ENCODE measurements at places on chromosomes 3 and 15.

DNA sequence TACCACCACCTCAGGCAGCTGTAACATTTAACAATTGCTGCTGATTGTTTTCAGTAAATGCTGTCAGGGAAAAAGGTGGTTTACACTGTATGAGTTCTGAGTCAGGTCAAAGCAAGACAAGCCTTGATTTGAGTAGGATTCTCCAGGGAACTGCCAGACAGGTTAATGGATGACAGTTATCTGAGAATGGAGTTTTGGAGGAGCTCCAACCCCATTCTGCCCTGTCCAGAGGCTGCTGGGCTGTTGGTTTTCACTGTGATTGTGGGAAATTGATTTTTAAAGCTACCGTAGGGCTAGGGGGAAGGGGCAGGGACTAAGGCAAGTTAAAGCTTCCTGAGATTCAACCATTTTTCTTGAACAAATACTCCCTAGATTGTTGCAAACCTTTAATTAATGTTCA lies 39.9 kb downstream of the TICRR start:
- DNase-seq = no peak

DNA sequence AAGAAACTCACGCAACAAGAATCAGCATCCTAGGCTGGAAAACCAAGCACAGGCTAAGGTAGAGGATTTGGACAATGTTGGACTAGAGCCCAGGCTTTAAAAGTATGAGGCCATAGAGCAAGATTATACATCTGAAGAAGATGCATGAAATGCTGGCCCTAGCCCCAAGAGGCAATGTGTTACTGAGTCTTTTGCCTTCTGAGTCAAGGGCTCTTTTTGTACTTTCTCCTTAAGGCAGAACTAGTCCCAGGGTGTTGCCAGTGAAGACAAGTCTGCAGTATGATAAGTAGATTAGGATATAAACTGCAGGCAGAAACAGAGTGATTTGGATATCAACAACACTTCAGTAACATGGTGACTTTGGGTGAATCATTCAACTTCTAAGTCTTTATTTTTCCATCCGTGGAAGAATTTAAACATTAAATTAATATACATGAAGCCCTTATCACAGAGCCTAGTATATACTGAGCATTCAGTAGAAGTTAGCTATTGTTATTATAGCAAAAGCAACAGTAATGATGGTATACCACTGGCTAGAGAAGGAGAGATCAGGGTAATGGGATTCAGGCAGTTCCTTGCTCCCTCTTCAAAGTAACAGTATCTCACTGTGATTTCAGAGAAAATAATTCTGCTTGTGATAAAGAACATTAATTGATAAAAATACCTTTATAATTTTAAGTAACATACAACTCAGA lies 99.9 kb upstream of the MLF1 start:
- DNase-seq = no peak

DNA sequence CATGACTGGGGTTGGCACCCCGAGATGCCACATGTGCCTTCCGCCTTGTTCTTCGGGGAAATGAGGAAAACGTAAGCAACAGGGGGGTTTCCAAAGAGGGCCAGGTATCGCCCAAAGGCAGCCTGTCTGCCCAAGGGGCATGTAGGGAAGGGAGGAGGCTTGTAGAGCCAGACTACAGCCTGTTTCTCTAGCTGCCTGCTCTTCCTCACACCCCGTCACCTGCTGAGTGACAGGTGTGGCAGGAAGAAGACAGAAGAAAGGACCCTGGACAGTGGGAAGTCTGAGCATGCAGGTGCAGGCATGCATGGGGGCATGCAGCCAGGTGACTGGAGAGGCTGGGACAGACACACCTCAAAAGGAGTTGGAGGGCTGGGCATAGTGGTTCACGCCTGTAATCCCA lies 9.8 kb downstream of the PLA2G4E start:
- no peak for DNase-seq

DNA sequence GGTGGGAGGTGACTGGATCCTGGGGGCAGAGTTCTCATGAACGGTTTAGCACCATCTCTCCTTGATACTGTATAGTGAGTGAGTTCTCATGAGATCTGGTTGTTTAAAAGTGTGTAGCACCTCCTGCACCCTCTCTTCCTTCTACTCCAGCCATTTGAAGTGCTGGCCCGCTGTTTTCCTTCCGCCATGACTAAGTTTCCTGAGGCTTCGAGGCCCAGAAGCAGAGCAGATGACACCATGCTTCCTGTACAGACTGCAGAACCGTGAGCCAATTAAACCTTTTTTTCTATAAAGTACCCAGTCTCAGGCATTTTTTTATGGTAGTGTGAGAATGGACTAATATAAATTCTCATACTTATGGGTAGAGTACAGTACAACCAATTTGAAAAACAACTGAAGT lies 123.6 kb upstream of the BHLHE40 start:
- no peak for DNase-seq

DNA sequence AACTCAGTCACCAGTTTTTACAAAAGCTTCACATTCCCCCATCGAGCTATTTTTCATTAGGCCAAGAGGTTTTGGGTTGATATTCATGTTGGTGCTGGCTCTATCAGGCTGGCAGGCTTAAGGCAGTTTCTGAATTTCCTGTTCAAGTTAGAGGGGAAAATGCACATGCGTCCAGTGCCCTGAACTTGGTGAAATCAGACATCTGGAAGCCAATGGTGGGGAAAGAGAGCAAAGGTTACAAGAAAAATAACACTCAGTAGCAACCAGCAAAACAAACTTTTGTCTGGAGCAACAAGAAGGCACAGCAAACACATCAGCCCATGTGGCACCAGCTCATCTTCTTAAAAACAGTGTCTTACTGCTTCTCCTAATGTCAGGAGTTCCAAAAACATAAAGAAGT lies 155.6 kb upstream of the TSC22D2 start:
- no peak for DNase-seq

DNA sequence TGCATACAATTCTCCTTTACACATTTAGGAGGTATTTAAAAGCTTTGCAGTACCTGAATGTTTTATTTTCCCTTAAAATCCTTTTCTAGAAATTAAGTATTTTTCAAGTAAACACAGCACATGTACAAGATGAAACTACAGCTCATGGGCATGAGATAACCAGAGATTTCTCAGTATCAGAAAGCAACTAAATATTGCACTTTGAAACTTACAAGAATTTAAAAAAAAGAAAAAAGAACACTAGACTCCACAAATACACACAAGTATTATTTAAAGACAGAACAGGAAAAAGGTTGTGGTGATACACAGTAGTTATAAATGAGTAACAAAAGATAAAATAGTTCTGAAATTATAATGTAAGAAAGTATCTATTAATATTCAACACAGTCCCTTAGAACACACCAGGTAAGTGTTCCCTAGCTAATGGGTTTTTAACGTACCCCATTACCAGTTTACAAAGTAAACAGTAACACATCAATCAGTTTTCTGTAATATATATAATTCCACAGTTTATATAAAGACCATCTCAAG lies 35.3 kb downstream of the SLTM start:
- no peak for DNase-seq

- DNase-seq = no peak
Measured at GRCh38 chr3:157027861-157028745, 131.8 kb downstream of the CCNL1 start.

DNA sequence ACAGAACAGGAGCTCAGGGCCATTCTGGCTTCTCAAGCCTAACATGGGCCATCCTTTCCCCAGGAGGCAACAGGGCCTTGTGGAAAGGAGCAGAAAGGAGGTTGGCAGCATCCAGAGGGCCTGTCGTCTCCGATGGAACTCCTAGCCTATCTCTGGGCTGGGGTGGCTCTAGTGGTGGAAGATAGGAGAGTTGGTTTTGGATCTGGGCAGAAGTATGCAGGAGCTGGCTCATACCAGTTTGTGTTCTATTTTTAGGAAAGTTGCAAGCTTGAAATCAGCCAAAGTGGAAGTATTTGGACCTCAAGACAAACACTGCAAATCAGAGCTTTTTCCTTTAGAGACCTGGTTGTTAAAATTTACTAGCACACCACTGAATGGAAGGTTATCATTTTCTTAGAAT lies 35.4 kb upstream of the XCR1 start:
- DNase-seq = no peak

DNA sequence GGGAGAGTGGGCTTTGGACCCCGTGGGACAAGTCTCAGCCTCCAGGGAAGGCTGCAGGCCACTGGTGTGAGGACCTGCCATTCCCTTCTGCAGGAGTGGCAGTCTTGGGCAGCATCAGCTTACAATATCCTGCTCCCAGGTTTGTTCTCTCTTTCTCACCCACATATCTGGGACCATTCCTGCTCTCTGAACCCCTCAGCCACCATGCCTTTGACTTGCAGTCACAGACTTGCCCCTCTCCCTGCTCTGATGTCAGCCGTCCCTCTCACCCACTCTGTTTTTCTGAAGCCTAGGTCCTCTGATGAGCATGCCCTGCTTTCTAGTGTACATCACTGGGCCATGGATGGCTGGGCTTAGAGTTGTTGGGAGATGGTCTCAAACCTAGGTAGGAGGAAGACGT lies 282.1 kb downstream of the EPHB1 start:
- DNase-seq = no peak

GRCh38 chr3:170372190-170372879 lies 14.8 kb downstream of the SKIL start:
- DNase-seq = no peak

- no peak for DNase-seq
Measured at GRCh38 chr3:37803726-37804469, 57.8 kb upstream of the CTDSPL start.

GRCh38 chr3:119589102-119589773 lies 8.4 kb upstream of the PLA1A start:
- no peak for DNase-seq

GRCh38 chr15:67914537-67915460 lies 75.0 kb upstream of the RNU6-1 start:
- DNase-seq = no peak

DNA sequence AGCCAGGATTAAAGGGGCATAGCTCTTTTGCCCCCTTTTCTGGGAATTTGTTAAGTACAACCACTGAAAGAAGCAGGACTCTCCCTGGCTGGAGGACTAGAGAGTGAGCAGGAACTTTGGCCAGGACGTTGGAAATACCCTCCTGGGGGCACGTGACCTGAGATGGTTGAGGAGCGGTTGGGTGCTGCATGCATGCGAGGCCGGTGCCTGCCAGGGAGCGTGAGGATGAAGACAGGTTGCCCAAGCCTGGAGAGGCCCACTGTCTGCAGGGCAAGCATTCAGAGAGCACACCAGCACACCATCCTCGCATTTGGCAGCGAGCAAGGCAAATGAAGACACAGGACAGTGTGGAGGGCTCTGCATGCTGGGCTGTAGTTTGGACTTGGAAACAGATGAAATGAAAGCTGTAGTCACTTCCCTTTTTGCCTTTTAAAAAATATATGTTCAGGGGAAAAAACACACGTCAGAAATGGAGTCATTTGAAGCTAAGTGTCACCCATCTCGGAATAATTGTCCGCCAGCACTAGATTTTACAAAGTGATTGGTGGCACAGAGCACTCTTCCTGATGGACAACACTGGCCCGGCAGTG lies 217.6 kb downstream of the SLCO3A1 start:
- no peak for DNase-seq

DNA sequence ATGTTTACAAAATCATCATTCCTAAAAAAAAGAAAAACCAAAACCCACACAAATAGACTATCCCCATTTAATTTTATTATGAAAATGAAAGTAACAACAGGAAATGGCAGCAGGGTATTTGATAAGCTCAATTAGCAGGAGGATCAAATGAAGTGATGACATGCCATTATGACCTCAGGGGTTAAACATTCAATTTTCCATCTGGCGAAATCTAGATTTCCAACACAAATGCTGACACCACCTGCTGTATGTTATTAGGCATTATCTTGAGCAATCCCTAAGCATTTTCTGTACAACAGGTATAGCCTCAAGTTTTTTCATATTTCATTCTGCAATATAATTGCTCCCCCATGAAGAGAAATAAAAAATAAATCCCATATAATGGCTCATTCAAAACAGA lies 57.1 kb downstream of the SHQ1 start:
- no peak for DNase-seq

DNA sequence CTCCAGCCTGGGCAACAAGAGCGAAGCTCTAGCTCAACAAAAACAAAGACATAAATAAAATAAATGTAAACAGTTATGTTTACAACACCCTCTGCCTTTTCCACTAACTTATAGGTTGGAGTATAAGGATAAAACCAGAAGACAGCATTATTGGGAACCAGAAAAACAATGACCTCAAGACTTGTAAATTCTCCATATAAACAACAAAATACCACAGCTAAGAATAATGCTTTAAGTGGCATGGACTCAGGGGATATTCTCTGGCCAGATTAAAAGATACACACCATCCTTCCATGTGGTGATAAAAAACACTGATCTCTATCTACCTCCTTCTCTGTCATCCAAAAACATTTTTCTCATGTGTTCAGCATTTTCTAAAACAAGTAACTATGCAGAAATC lies 500.6 kb downstream of the MAGI1 start:
- DNase-seq = no peak

DNA sequence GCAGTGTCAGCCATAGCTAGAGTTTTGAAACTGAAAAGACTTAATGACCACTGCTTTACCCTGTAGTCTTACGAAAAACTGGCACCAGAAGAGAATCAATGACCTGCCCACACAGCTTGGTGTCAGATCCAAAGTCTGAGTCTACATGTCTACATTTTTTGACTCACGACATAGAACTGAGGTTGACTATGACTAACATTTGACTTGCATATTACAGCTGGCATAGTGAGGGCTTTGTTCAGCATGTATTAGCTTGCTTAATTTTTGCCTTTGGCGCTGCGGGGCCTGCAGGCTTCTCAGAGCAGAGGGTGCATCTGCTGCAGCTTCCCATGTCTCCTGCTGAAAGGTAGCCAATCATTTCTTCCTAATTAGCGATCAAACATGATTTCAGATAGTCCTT lies 167.0 kb downstream of the EBLN2 start:
- DNase-seq = no peak

DNA sequence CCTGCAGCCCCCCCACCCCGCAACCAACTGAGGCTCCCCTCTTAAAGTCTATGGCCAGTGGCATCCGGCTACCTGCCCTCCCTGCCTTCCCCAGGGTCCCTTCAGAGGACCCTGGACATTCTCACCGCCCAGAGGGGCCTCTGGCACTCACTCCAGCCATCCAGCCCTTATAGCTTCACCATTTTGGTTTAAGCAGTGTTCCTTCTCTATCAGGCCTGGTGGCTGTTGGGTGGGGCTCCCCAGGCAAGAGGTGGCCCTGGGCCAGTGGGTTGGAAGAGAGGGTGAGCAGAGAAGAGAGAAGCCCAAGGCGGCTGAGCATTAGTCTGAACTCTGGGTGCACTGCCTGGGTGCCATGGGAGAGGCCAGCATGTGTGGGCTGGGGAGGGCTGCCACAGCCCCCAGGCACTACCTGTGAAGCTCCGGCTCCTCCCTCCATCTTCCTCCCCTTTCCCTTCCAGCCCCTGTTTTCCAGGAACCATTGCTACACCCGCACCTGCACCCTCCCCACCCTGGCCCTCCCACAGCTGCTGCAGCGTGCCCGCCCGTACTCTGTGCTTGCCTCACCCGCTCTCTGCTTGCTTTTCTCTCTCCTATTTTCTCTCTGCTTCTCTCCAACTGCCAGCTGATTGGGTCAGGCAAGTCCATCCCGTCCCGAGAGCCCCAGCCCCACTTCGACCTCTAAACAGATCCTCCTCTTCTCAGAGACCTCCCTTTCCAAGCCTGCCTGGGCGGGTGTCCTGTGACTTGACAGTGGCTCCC lies 168.2 kb downstream of the TBC1D2B start:
- DNase-seq = no peak

- DNase-seq = no peak
Measured at GRCh38 chr3:78405745-78406144, 1362.1 kb downstream of the ROBO1 start.

GRCh38 chr15:29542994-29543393 lies 273.4 kb upstream of the NSMCE3 start:
- no peak for DNase-seq
